GM06990 (cell line): ENCODE measurements at places on chromosomes 5 and 9.

GRCh38 chr5:8807636-8808035 is 738.2 kb downstream of the SEMA5A start:
- DNase-seq, result no peak

DNA sequence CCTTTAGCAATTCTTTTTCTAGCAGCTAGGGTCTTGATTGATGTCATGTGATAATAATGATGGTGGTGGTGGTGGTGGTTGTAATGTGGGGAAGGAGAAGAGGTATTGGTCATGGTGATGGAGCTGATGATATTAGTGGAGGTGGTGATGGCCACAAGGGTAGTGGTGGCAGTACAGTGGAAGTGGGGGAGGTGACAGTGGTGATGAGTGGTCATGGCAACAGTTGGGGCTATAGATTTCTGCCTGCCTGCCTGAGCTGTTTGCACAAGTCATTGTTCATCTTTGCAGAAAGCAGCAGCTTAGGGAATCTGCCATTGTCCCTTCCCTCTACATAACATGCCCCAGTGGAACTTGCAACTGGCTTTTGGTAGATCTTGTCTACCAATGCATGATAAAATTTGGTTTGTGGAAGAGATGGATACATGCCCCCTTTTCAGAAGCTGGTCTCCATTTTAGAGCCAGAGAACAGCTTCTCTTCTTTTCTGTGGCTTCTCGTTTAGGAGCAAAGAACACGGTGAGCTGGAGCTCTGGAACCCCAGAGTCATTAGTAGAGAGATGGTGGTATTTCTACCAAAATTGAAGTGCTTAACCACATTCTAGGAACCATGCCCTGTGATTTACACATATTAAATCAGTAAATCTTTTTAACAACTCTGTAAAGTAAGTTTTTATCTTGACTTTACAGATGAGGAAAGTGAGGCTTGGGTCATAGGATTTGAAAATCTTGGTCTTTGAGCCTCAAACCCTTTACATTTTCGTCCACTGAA is 100.3 kb downstream of the AOPEP start:
- DNase-seq, result no peak

DNA sequence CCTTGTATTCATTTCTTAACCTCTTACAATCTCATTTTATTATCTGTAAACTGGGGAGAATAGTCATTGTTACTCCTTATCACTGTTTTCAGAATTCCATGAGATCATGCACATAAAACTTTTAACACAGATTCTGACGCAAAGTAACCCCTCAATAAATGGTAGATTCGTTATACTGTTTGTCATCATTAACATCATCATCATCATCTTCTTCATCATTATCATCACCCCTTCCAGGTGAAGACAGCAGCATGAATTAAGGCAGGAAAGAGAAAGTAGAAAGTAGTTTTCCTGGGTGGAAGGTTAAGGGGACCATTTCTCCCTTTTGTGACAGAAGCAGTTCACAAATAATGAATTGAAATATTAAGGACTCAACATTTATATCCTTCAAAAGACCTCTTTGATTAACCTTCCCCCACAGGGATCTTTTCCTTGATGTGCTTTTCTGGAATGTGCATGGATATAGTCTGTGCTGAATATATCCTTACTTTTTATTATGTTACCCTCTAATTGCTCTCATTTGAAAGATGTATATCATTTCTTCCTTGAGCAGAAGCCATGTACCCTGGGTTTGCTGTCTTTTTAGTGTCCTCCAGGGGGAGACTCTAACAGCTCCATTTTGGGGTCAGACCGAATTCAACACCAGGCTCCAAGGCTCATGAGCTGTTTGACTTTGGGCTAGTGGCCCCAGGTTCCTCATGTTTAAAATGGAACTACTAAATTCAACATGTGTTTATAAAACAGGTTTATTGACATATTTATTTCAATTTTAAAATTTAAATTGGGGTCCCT is 1029.9 kb upstream of the WWC1 start:
- DNase-seq, result no peak

GRCh38 chr5:1324301-1324700 is 20.6 kb downstream of the CLPTM1L start:
- DNase-seq, result peak; percentile 9

DNA sequence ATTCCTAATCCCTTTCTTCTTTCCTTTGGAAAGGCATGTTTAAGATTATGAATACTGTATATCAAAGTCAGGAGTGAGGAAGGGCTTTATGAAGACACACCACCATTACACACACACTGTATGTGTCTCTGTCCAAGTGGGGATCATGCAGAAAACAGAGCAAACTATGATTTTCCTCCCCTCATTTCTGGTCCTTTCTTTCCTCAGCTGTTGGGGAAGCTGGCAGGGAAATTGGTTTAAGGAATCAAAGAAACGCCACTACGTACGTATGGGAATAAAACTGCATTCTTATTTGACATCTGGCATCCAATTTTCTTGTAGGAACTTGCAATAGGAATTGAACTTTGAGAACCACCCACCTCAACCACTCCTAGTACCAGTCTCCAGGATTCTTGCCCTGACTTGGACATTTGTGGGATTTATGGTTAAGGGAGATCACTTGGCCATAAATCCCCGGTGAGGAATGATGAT is 125.8 kb downstream of the PDE4D start:
- no peak for DNase-seq

DNA sequence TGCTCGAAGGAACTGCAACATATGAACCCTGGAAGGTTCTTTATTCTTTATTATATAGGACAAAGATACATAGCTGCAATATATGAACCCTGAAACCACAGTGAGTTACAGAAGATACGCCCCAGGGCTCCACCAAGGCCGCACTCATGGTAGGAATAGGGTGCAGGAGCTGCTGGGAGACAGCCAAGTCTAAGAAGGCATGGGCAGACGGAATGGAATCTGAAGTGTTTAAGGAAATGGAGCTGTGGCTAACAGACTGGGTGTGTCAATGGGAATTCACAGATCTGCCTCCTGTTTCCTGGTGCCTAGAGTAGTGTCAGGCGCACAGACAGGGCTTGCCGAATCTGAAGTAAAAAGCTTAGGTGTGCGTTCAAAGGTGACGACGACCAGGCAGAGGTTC is 286.4 kb downstream of the DENND1A start:
- DNase-seq, result no peak

DNA sequence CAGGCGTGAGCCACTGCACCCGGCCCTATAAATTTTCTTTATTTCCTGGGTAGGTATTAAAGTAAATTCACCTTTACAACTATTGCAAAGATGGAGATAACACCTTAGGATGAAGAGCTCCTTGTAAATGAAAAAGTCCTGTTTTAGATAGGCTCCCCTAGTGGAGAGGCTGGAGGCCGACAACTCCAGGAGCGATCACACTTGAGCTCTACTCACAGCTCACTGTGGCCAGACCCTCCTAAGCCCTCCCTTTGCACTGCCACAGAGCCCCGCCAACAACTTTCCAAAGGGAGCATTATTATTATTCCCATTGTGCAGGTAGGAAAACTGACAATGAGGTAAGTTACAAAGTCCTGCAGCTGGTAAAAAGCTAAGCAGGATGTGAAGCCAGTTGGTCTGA is 139.1 kb upstream of the ERCC6L2 start:
- DNase-seq, result no peak

DNA sequence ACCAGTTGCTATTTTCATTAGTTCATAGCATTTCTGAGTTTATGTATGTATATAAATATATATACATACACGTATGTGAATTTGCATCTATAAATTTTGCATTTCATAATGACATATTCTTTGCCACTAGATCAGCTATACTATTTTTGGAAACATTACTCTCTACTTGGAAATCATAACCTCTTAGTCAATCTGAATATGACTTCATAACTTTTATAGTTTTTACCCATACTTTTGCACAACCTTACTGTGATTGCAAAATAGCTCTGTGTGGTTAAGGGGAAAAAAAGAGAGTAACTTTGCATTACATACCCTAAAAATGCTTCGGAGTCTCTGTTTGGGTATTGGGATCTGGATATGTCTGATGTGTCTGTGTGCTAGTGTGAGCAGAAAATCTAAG is 44.9 kb upstream of the ADAMTSL1 start:
- DNase-seq, result no peak

DNA sequence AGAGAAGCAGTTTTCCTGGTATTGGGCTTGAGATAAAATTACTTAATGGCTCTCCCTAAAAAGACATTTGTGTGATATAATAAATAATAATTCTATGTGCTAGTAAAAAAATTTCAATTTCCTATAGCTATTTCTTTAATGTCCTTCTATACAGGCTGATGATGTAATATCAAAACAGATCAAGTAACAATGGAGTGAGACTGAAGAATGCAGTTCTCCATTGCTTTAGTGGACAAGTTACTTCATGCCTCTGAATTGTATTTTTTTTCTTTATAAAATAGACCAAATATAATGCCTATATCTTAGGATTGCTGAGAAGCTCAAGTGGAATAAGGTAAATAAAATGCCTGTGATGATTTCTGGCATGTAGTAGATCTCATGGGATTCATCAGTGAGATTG is 35.6 kb upstream of the NEURL1B start:
- no peak for DNase-seq

DNA sequence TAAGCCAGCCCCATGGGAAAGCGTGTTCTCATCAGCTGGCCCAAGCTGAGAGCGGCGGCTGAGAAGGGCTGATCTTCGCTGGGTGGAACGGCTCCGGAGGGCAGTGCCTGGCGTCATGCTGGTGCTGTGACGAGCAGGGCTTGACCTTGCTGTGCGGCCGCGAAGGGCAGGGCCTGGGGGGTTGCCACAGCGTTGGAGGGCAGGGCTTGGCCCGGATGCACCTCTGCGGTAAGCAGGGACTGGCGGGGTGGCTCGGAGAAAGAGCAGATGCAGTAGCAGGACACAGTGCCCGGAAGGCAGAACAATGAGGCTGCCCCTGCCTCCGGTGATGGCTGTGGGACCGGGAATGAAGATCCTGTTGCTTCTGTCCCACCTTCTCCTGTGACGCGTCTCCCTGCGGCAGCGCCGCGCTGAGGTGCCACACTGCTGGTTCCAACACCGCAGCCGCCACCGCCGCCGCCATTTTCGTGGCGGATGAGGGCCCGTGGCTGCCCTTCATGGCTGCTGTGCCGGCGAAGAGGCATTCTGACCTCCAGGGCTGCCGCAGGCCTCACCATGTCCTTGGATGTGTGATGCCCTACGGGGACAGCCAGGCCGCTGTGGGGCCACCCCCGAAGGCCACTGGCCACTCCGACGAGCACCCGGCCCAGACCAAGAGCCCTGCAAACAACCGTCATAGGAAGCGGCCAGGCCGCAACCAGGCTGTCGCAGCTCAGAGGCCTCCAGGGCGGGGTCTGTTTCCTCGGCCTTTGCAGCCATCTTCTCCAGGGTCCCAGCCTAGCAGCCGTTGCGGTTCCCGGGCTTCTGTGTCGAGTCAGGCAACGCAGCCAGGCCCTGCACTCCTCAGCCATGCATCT is 890.5 kb upstream of the CTNND2 start:
- DNase-seq, result no peak

- DNase-seq, result no peak
Observed at GRCh38 chr5:176620333-176620981, 9.9 kb downstream of the SNCB start.

DNA sequence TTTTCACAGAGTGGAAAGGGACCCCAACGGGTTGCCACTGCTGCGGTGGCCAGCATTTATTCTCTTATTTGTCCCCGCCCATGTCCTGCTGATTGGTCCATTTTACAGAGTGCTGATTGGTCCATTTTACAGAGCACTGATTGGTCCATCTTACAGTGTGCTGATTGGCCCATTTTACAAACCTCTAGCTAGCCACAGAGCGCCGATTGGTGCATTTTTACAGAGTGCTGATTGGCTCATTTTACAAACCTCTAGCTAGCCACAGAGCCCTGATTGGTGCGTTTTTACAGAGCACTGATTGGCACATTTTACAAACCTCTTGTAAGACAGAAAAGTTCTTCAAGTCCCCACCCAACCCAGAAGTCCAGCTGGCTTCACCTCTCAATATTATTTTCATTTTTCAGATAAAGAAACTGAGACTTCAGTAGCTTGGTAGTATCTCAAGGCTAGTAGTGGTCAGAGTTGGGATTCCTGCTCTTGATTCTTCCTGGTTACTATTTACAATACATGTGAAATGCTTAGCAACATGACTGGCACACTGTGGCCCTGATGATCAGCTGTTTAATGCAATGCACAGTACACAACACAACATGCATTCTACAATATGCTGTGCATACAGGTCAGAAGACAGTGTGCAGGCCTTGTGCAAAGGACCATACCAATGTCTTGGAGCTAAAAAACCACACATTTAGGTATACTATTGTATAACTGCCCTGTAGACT is 63.6 kb upstream of the BOD1 start:
- no peak for DNase-seq

DNA sequence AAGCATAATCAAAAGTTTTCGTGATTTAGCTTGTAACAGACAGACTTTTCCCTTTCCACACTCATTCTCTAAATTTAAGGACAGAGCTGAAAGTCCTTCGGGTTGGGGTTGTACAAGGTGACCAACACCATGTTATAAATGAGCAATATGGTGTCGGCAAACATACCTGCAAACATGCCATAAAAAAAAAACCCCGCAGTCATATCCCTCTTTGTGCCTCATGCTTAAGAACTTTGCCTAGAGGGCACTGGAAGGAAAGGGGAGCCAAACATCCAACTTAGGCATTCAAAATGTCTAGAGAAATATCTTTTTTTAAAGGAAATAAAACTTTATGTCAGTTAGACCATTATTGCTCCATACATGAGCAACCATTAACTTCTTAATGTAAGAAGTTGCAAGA is 73.2 kb downstream of the TLE1 start:
- DNase-seq, result no peak
